ENCODE measurements at places on chromosomes 16 and 17.

DNA sequence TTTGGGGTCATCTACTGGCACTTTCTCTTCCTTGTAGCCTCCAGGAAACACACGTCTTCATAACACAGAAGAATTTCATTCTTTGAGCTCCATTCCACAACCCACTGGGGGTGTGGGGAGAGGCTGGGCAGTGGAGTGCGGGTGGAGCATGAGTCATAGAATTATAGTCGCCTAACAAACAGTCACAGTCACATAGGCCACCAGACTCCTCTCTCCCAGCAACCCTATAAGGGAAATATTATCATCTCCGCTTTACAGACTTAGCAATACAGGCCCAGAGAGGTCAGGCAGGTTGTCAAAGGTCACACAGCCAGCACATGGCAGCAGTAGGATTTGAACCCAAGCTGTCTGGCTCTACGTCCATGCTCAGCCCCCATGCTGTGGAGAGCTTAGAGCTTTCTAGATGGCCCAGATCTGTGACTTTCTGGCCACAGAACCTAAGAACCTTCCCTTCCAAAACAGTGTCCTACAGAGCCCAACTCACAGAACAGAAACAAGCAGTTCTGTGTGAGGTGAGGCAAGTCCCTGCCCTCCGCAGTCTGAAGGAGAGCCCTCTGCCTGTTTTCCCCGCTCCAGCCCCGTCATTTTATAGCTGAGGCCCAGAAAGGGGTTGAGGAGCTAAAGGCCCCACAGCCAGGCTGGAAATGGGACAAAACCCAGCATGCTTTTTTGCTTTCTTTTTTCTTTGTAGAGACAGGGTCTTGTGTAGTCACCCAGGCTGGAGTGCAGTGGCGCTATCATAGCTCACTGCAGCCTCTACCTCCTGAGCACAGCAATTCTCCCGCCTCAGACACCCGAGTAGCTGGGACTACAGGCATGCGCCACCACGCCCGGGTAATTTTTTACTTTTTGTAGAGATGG, 10.7 kb upstream of the LITAF start:
- no peak for DNase-seq

GRCh38 chr16:50567651-50568050, 19.5 kb downstream of the NKD1 start:
- no peak for DNase-seq

- no peak for DNase-seq
These were observed 3.8 kb upstream of the NSRP1 start for GRCh38 chr17:30112794-30113193.

DNA sequence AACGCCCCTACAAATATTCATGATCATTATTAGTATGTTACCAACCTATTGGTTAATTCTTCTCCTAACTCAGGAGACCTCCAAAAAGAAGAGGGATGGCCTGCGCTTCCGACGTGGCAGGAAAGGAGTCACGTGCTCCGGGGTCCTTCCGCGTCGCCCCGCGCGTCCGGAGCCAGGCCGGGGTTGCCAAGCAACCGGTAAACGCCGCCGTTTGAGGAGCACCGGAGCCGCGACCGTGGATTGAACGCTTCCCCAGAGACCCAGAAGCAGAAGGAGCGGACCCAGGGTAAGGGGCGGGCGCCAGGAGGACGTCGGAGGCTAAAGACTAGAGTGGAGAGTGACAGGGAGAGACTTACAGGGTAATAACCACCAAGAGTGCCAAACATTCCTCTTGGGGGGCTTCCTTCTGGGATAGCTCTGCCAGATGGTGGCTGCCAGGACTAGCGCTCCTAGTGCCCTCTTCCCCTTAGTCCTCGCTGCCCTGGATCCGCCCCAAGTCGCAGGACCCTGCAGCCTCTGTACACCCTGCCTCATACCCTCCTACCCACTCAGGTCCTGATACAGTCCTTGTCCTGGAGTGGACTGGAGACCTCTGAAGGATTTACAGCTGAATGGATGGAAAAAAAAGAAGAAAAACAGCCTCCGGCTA, at the start of gene DNAI2:
TSS of gene DNAI2 (plus strand) at position 175 of the 649 bp plus-strand sequence. CDS start 7,584 bp downstream, outside the sequence.
- DNase-seq = no peak

DNA sequence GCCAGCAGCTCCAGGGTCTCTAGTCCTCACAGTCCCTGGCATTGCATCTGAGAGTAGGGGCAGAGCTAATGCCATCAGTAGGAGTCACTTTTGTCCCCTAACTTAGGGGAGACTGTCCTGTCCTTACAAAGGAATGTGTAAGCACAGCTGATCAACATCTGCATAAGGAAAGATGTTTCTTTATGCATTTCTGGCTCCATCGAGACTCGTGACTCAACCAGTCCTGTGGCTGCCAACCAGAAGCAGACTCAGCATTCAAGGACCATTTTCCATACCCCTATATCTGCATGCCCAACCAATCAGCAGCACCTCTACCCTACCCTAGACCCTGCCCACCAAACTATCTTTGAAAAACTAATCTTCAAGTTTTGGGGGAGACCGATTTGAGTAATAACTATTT, 8.2 kb upstream of the MPP2 start:
- DNase-seq = no peak

GRCh38 chr17:59815965-59816364, 76.8 kb downstream of the TUBD1 start:
- no peak for DNase-seq

GRCh38 chr17:48148854-48149786, 41.6 kb downstream of the SNX11 start:
- no peak for DNase-seq

- DNase-seq = no peak
These were observed 46.1 kb downstream of the DCUN1D3 start for GRCh38 chr16:20853981-20854620.

DNA sequence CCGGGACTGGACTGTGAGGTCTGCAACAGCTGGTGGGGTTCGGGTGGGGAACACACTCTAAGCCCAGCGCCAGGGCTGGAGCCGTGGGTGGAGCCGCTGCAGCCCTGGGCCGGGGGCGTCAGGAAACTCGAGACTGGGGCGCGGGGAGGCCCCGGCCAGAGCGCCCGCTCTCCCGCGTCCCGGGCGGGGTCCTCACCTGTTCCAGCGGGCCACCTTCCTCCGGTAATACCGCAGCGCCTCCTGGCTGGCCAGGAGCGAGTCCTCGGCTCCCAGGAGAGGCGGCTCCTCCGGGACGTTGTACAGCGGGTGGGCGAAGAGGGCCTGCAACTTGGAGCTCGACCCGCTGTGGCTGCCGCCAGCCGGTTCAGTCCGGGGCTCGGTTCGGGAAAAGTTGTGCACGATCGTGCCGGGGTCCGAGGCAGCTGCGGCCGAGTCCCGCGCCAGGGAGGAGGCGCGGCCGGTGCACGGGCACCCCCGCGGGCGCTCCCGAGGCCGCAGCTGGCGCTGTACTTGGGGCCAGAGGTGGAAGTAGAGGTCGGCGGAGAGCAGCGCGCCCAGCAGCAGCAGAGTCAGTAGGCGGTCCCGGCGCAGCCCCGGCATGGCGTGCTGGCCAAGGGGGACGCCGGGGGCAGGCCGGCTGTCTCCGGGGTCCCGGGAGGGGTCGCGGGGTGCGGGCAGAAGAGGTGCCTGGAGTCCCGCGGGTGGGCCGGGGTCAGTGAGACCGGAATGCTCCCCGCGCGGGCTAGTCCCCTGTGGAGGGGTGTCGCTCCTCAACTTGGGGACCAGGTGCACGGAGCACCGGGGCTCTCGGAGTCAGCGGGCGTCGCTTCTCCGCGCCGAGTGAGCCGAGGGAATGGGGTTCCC, 868 bp downstream of the FAM20A start:
- DNase-seq = peak; percentile 58

- no peak for DNase-seq
These were observed 125.2 kb upstream of the CDC42EP4 start for GRCh38 chr17:73436954-73437353.

GRCh38 chr17:63446753-63447470, 806 bp upstream of the CYB561 start:
- DNase-seq = no peak

DNA sequence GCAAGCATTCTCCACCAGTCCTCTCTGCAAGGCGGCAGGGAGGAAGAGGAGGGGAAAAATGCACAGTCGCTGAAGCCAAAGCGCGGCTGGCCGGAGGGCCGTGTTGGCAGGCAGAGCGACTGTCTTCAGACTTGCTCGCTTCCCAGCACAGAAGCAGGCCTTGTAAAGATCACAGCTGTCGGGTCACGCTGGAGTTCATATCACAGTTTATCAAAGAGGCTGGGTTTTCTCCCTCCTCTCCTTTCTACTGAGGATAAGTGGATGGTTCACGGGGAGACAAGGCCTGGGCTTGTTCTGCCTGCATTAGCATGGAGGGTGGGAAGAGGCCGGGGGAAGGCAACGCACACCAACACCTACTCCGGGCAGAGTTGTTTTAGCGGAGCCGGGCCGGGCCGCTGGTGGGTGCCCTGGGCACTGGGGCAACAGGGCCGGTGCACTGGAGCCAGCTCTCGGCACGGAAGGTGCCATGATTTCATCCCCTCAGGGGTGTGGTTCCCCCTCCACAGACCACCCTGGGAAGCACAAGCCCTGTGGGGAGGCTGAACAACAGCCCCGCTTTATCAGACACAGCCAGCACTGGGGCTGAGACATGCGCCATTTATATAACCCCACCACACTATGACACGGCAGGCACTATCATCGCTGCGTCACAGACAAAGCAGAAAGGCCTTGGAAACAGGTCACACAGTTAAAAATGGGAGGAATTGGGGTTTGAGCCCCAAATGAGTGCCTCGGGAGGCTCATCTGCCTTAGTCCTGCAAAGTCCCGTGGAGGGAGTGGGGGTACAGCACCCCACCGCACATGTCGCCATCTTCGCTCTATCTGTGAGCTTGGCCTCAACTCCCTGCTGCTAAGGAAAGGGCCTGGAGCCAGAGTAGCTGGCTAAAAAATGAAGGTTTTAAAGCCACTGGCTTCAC, 40.3 kb upstream of the MTSS2 start:
- DNase-seq = no peak
